NCI-H345 (cell line): ENCODE measurements at places on chromosomes 6 and 20.

DNA sequence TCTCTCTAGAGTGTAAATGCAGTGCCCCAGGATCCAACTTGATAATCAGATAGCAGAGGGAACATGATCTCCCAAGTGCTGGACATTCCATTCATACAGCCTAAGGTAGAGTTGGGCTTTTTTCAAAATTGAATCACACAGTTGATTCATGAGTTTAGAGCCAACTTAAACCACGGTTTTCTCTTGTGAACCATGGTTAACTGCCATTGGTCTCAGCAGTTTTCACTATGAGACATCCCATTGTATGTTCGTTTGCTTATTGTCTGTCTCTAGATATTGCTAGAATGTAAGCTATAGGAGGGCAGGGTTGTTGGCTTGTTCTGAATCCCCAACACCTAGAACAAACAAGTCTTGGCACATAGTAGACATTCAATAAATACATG lies 37.2 kb upstream of the TAF8 start:
- DNase-seq = no peak

GRCh38 chr6:141443032-141443431 lies 689.7 kb upstream of the GJE1 start:
- DNase-seq = no peak

DNA sequence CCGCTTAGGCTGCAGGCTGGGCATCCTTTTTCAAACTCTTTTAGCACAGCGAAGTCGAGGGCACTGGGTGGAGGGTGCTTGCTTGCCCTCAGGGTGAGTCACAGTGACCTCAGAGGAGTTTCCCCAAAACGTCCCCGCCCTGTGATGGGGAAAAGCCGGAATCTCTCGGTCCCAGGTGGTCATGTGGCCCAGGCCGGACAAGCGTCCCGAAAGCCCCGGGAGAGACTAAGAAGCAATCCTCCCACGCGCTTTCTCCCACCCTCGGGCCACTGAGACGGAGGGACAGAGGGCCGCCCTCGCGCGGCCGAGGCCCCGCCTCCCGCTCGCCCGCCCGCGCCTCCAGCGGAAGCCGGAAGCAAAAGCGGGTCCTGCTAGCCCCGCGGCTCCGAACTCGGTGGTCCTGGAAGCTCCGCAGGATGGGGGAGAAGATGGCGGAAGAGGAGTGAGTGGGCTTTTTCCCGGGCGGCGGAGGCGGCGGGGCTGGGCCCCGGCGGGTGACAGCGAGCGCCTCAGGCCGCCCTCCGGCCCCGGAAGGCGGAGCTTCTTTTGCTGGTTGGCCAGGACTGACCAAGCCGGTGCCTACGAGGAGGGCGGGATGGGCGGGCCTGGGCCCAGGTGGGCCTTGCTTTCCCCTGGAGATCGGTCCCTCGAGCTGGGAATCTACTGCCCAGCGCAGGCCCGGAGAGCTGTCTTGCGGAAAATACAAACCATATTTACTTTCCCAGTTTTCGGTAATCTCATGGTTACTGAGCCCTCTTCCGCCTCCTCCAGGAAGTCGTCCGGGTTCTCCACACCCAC lies at the start of gene SLC9A8:
SLC9A8 (plus strand) TSS at position 322 of the 798 bp plus-strand sequence; CDS start at position 417, 95 bp downstream.
- DNase-seq = peak; percentile 91

DNA sequence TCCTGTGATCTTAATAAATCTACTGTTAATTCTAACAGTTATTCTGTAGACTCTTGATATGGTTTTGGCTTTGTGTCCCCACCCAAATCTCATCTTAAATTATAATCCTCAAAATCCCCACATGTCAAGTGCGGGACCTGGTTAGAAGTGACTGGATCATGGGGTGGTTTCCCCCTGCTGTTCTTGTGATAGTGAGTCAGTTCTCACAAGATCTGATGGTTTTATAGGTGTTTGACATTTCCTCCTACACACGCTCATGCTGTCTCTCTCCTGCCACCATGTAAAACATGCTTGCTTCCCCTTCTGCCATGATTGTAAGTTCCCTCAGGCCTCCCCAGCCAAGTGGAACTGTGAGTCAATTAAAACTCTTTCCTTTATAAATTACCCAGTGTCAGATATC lies 10.5 kb upstream of the EPB41L2 start:
- no peak for DNase-seq

DNA sequence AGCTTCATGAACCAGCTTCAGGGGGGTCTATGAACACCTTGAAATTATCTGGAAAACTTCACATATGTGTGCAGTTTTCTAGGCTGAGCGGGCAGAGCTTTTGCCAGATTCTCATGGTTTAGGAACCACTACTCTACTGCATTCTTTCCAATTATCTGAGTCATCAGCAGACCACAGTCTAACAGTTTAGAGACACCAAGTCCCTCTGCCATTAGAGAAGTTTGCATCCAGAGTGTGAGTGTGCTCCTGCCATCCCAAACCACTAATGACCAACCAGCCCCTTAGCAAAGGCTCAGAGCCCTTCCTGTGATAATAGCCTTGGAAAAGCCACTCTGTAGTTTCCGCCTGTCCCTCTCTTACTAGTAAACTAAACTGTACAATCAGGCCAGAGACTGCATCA lies 96.8 kb downstream of the PHACTR1 start:
- no peak for DNase-seq

- peak; percentile 94 for DNase-seq
Observed at GRCh38 chr6:24980507-24981385, 45.0 kb upstream of the RIPOR2 start.

DNA sequence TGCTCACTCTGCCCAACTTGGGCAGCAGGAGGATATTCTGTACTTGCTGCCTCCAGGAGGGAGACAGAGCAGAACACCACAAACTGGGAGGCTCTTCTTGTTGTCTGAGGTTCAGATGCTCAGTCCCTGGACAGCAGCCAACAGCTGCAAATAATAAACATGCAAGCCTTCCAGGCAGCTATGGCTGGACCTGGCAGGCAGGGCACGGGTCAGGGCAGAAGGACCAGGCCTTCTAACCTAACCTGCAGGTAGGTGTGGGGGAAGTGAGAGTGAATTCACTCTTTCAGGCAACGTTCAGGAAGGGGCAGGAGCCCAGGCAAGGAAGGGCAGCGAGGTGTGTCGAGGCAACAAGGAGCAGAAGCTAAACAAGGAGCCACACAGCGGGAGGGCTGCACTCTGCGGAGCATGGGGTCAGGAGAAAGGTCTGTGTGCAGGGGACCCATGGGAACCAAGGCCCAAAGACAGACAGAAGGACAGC lies 31.5 kb downstream of the NINL start:
- DNase-seq = peak; percentile 70

DNA sequence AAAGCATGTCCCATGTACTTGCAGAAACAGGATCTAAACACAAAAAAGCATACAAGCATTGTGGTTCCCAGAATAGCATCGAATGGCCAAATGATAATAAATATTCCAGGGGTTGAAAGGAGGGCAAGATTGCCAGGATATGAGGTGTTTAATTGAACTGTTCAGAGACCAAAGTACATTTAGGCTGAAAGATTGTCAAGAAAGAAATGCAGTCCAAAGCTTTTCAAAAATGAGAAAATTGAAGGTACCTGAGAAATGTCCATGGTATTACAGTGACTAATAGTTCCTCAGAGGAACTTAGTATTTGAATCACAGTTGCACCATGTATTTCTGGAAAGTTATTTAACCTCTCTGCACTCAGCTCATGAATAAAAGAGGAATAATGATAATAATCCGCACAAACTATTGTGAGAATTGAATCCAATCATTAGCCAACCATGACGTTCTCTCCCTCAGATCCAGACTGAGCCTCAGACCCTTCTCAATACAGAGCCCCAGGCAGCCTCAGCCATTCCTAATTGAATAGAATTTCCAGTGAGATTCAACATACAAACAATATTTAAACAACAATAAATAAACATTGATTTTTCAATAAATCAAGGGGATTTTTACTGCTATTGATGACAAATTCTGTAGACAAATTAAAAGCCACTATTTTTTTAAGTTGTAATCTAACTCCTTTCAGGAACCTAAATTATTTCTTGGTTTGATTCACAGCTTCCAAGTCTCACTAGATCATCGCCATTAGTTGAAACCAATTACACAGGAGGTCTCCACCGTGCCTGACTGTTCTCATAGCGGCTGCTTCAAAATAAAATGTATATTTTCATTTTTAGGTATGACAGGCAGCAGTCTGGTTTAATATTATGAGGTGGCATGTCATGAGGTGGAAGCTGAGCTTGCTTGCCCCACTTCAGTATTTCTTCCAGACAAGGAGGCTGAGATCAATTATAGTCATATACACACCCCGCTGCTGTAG lies 144.3 kb upstream of the TENT5A start:
- no peak for DNase-seq

DNA sequence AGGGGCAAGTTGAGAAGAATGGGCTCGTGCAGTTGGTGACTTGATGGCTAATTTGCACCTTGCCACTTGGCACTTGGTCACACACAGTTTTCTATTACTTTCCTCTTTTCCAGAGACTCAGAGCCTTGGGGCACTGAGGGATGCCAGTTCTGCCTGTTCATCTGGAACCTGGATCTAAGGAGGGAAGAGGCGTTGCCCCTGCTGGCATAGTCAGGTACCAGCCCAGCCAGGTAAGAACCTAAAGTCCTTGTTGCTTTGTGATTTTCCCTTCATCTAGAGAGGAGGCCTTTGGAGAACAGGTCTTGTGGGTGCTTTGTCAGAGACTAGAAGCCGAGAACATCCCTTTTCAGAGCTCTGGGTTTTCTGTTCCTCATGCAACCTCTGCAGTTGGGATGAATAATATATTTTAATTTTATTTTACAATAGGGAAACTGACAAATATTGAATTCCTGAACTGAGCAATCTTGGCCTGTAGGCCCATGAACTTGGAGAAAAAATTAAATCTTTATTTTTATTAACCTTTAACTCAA lies 11.4 kb downstream of the SYTL3 start:
- peak; percentile 54 for DNase-seq

- DNase-seq = no peak
Observed at GRCh38 chr20:13567663-13568062, 71.1 kb downstream of the TASP1 start.

GRCh38 chr6:12112540-12113189 lies 100.6 kb downstream of the HIVEP1 start:
- no peak for DNase-seq

- DNase-seq = no peak
Observed at GRCh38 chr20:16083639-16084280, 489.5 kb downstream of the KIF16B start.

GRCh38 chr6:161710698-161711097 lies 436.8 kb upstream of the AGPAT4 start:
- DNase-seq = no peak

- no peak for DNase-seq
Observed at GRCh38 chr6:151293688-151294016, 53.9 kb downstream of the AKAP12 start.

DNA sequence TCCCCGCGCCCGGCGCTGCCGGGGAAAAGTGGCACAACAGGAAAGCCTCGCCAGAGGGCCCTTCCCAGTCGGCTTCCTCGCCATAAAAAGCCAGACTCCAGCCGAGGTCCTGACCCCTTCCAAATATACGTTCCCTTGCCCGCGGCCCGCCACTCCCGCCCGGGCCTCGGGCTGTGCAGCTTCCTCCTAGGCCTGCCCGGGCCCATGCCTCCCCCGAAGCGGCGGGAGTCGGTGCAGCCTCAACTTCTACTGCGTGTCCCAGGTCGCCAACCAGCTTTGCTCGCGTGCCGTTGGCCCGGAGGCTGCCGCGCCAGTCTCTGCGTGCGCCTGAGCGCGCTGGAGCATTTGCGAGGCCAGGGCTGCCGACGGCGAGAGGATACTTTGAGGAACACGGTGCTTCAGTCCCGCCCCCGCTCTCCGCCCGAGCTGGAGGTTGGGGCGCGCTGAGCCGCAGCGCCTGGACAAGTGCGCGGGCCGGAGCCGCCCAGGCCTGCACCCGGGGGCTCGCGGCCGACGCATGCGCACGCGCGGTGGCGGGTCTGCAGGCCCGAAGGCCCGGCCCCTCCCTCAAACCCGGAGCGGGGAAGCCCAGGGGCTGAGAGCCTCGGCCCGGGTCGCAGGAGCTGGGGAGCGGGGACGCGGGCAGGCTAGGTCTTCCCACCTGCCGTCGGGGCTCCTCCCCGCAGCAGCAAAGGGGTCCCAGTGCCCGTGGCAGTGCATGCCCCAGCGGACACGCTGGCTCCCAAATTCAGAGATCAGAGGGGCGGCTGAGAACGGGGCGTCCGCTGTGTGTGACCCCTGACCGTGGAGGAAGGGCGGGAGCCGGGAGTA lies 10.2 kb downstream of the FOXC1 start:
- no peak for DNase-seq

DNA sequence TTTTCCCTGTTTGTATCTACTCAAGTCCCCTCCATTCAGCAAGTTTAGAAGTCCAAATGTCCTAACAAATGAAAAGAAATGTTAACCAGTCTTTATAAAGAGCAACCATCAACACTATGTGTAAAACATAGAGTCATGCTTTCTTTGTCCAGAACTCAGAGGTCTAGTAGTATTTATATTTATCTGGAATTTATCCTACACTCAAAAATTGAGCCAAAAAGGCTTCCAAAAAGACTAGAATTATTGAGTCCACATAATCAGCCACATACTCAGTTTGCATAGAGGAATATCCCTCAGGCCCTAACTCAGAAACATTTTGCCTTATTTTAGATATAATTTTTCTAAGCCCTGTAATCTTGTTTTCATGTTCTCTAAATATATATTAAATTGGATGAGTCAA lies 455.0 kb downstream of the COL12A1 start:
- DNase-seq = no peak

DNA sequence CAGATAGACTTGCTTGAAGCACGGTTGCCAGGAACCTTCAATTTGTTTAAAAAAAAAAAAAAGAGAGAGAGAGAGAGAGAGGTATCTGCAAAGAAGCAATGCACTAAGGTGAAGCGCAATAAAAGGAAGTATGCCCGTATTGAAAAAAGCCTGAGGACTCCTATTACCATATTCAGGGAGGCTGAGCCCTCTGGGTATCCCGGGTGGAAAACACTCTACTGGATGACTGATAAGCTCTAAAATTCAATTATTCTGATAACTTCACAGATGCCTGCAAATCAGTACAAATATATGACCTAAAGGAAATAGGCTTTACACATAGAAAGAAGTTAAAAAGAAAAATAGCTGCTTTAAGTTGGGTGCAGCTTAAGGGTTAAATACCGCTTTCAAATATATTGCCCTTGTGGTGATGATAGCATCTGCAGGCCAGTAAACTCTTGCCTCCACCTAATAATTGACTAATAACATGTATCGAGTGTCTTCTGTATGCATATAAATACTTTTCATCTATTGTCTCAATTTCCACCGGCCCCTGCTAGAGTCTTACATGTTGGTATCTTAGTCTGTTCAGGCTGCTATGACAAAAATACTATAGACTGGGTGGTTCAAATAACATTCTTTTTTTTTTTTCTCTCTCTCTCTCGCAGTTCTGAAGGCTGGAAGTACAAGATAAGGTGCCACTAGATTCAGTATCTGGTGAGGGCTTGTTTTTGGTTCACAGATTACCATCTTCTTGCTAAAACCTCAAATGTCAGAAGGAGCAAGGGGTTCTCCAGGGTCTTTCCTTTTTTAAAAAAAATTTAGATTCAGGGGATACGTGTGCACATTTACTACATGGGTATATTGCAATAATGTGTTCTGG lies 187.4 kb upstream of the JARID2 start:
- DNase-seq = no peak

GRCh38 chr6:147715035-147715434 lies 206.5 kb downstream of the SAMD5 start:
- DNase-seq = no peak
